Activated CD8-positive, alpha-beta memory T cell treated with anti-CD3 and anti-CD28 coated beads, Interleukin-2, amount 50 U/mL, for 4 hours (primary cell): ENCODE measurements at places on chromosomes 5 and 9.

GRCh38 chr9:121399883-121400607 lies 30.0 kb upstream of the STOM start:
- DNase-seq = no peak

DNA sequence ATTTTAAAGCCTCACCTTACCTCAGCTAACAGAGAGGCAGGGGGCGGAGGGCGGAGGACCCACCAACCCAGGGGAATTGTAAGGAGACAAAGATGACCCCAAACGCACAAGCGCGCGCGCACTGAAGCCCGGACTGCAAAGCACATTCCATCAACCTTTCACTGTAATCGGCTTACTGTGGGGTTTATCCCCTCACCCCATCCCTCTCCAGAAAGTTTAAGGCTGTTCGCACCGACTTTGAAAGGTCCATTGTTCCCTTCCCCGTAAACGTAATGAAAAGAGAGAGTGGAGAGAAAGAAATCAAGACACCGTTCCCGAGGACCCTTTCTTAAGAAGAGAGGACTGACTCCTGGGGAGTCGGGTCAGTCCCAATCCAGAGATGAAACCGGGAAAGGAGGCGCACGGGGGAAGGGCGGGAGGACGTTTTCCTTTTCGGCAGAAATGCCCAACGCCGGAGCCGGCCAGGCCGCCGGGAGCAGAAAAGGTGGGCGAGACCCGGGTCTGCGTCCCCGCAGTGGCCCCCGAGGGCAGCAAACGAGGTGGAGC lies 464 bp downstream of the CEMIP2 start:
- DNase-seq = peak; percentile 19

DNA sequence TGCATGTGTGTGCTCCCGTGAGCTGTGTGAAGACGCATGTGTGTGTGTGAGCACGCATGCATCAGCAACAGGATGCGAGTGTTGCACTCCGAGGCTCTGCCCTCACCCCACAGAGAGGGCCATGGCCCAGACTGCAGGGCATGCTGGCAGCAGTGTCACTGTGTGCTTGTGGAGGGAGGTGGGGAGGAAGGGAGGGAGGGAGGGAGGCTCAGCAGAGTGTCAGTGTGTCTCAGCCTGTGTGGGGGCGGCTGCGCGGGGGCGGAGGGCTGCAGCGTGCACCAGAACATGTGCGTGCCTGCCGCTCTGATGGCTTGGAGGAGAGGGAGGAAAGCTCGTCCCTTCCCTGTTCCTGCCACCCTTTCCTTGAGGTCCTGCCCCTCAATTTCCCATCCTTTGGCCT lies 5.3 kb downstream of the CAMK2A start:
- no peak for DNase-seq

- DNase-seq = no peak
Observed at GRCh38 chr9:4171261-4171900, 128.5 kb downstream of the GLIS3 start.

DNA sequence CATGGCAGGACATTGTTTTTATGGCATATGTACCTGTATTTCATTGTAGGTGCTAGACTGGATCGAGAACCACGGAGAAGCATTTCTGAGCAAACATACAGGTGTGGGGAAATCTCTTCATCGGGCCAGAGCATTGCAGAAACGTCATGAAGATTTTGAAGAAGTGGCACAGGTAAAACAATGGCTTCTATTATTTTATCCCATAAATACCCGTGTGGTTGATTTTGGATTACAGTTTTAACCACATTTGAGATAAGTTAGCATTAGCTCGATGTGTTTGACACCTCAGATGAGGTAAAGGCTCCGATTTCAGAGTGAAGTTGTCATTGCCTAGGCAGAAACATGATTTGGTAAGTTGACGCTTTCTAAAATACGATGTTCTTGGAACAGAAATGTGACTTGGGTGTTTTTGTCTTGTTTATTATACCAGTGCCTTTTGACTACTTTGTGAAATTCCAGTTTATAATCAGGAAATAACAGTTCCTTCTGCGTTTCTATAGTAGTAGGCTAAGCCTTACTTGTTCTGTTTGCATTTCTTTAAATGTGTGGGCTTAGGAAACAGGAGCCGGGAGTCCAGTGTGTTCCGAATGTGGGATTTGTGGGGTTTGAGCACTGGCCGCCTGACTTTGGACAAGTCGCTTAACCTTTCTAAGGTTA lies 187.7 kb downstream of the TRIO start:
- DNase-seq = no peak

DNA sequence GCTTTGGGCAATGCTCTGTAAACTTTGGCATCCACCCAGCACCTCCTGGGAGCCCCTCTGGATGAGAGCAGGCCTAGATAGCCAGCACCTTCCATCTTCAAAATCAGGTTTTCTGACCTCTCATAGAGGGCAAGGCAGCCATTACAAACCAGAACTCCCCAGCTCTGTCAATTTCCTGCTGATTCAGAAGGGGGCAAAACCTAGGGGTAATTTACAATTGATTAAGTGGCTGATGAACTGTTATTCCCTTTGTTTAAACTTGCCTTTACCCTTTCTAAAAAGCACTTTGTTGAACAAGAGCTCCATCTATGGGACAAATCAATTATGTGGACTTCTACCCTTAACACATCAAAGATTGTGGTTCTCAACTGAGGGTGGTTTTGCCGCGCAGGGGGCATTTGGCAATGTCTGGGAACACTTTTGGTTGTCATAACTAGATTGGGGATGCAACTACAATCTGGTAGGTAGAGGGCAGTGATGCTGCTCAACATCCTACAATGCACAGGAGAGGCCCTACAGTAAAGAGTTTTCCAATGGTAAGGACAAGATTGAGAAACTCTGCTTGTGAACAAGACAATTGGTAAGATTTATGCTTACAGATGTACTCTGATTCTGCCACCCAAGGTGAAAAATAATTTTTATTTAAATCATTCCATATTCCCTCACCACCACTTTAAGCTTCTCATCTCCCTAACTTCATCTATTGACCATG lies 184.1 kb downstream of the MARCHF11 start:
- DNase-seq = no peak

- DNase-seq = no peak
Observed at GRCh38 chr5:652773-653350, 40.3 kb downstream of the TPPP start.

DNA sequence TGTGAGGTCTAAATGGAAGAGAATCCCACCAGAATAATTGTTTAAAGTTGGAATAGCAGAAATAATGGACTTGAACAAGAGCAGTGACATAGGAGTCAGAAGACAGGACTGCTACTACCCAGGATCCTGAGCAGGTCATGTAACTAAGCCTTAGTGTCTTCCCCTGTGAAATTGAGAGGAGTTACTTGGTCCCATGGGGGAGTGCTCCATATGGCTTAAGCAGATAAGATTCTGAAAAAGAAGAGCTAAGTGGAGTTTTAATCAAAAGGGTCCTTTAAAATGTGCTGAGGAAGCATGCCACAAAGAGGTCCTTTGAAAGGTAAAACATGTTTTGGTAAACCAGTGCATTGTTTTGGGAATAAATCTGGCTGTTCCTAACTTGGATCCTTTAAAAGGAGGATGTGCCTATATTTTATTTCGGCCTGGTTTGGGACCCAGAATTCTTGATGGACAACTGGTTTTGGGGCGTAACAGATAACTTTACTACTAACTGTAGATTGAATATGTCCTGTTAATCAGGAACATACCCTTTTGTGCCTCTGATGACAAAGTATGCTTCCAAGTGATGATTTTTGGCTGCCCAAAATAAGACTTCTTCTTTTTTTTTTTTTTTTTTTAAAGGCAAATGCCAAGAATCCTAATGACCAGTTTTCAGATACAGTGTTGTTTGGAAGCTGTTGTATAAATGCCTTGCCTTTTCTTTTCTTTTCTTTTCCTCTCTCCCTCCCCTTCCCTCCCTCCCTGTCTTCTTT lies 5.7 kb downstream of the RCL1 start:
- DNase-seq = no peak

DNA sequence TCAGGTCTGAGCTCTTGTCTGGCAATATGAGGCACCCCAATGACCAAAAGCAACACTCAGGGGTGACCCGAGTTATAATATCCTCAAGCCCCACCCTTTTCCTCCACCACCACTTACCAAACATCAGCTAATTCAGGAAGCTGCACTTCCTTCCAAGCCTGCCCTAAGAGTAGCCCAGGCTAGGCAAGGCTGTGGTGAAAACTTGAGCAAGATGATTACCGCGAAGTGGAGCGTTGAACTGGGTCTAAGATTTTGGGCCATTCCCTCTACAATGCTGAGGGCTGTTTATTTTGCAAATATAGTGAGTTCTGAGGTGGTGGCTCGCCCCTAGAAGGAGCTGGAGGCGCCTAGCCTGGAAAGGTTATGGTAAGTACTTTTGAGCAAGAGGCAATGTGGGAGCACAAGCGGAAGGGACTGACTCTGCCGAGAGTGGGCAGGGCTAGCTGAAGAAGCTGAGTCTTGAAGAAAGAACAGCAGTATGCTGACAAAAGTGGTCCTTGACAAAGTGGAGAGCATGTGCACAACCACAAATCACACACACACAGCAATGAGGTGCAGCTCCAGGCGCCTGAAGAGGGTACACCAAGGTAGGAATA lies at the start of gene HK3:
TSS of gene HK3 (minus strand) at position 51 of the 596 bp plus-strand sequence. CDS start 3,187 bp downstream, outside the sequence.
- DNase-seq = no peak

DNA sequence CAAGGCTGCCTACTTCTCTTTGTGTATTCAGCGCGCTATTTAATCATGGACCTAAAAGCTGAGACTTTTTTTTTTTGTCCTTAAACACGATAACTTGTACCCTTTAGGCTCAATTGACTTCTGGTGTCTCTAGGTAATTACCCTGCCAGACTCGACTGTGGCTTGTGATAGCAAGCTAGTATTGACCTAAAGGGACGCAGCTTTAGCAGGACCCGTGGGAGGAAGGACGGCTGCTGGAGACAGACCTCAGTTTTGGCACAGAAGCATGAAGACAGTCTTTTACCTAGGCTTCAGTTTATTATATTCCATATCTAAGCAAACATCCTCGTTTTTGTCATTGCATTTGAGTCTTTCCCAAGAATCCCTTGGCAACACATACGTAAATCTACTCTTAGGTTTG lies 115.3 kb downstream of the SMC2 start:
- no peak for DNase-seq

DNA sequence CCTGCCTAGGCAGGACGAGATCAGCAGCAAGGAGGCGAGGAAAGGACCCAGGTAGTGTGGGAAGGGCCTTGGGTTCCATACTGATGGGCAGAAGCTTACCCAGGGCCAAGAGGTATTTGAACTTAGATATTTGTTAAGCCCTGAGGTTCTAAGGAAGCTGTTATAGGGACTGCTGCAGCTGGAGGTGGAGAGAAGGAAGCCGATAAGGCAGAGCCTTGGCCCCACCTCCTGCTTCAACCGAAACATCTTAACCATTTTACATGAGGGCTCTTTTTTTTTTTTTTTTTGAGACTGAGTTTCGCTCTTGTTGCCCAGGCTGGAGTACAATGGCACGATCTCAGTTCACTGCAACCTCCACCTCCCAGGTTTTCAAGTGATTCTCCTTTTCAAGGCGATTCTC lies 8.6 kb upstream of the AQP3 start:
- no peak for DNase-seq

- DNase-seq = no peak
Observed at GRCh38 chr5:126656401-126657007, 55.8 kb downstream of the PHAX start.

GRCh38 chr5:116529615-116530014 lies 45.0 kb downstream of the SEMA6A start:
- DNase-seq = no peak

- no peak for DNase-seq
Observed at GRCh38 chr9:130844044-130844451, 9.0 kb downstream of the ABL1 start.

- DNase-seq = no peak
Observed at GRCh38 chr5:96279801-96280542, 153.1 kb downstream of the PCSK1 start.

DNA sequence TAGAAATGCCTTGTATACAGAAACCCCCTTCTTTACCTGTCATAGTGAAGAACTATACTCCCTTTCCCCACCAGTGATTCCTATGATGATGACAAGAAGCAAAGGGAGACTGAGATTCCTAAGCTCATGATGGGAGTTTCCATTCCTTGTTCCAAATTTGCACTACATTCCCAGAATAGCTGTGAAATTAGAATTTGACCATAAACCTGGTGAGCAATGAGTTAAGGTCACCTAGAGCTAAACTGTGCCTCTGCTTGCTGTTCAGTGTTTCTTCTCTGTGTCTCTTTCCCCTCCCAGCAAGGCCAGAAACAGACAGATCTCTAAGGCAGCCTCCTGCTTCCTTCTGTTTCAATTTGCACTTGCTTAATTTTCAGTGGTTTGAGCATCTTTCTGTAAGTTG lies 332.1 kb downstream of the PIK3R1 start:
- no peak for DNase-seq

DNA sequence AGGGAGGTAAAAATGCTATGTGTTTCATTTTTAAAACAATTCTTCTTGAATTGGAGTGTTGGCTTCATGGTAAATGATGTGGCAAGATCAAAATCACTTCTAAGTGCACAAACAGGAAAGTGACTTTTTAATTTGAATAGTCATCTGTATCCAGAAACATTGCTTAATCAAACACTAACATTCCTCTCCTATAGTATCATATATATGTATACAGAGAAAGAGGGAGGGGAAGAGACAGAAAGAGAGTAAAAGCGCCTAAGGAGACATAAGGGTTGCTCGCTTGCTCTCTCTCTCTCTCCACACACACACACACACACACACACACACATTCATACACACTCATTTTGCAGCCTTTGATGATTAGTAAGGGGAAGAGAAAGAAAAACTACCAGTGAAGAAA lies 95.4 kb upstream of the PRDM9 start:
- DNase-seq = no peak

- DNase-seq = no peak
Observed at GRCh38 chr5:168683927-168684295, 104.7 kb upstream of the PANK3 start.

DNA sequence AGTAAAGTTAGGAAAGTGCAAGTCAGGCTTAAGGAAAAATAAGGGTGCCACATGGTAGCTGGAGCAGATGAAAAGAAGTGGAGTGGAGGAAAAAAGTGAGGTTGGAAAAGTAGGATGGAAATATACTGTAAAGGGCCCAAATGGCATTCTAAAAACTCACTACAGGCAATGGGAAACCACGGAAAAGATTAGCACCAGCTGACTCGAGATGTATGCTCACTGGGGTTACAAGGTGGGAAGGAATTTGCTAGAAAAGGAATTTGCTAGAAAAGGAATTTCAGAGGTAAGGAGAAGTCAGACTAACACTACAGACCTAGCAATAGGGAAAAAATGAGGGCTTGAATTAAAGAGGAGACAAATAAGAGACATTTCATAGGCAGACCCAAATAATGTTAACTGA lies 3.6 kb downstream of the PSMD5 start:
- no peak for DNase-seq

GRCh38 chr5:95445995-95446394 lies 54.8 kb downstream of the FAM81B start:
- no peak for DNase-seq

- DNase-seq = no peak
Observed at GRCh38 chr9:111621895-111622480, 9.1 kb upstream of the DNAJC25 start.

GRCh38 chr9:107742531-107743309 lies 253.2 kb upstream of the KLF4 start:
- DNase-seq = no peak

- DNase-seq = no peak
Observed at GRCh38 chr5:17852111-17852510, 217.9 kb downstream of the TAF11L14 start.
